ENCODE measurements at places on chromosomes 6 and 20.

GRCh38 chr6:156778454-156779205, 1.5 kb downstream of the ARID1B start:
- peak; percentile 66 for DNase-seq

GRCh38 chr20:38043512-38044300, 10.2 kb downstream of the RPRD1B start:
- DNase-seq: no peak

GRCh38 chr6:14622909-14623505, 505.4 kb downstream of the CD83 start:
- no peak for DNase-seq

DNA sequence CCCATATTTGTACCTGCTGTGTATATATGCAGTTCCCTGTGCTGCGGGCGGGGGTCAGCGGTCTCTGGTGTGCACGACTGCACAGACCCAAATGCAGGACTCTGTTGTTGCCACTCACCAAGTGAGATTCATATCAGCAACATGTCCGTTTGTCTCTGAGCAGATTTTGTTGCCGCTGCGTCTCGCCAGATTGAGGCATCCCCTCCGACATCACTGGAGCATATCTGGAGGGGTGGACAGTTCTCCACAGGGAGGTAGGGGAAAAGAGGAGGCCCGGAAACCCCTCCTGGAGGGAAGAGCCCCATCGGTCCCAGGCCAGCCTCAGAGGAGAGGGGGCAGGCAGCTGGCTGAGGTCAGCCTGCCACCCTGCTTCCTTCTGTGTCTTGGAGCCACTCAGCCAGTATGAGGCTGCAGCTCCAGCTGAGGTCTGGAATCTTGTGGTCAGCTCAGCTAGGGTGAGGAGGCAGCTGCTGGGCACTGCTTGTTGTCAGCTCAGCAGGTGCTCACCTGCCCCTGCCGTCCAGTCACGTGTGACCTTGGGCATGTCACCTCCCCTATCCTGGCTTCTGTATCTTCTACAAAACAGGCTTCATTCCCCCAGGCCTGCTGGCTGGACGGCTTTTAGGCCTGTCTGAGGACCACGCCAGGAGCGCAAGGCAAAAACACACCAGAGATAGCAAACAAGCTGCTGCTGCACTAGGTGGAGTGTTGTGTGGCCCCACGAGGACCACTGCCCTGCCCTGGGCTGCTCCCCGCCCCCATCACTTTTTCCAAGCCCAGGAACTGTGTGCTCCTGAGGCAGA, 47.1 kb downstream of the HNF4A start:
- no peak for DNase-seq

GRCh38 chr6:113763876-113764275, 93.3 kb upstream of the MARCKS start:
- no peak for DNase-seq

DNA sequence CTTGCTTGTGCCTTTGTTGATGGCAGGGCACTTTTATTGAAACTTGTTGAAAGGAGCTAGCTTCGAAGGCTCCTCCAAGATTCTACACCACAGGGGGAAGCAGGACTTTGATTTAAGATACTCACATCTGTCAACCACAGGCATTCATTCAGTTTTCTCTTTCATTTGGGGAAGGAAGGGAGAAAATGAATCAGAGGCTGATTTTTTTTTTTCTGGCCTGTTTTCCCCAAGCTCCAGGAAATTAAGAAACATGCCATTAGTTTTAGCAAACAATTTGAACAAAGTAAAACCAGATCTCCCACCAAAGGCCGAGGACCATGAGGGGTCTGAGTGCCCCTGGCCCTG, 8.7 kb upstream of the APCDD1L start:
- DNase-seq: no peak

DNA sequence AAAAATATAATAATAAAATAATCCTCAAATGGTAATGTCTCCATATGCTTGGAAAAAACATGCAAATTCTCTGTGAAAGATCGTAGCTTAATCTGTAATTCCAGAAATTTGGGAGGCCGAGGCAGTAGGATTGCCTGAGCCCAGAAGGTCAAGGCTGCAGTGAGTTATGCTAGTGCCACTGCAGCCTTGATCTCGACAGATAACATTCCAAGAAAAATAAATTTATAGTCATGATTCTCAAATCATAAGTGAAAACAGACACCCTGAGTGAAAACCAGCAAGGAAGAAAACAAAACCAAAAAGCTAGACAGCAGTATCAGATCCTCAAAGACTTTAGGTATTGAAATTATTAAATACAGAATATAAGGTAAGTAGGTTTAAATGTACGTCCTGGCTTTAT, 3.8 kb upstream of the MUC21 start:
- DNase-seq: no peak

DNA sequence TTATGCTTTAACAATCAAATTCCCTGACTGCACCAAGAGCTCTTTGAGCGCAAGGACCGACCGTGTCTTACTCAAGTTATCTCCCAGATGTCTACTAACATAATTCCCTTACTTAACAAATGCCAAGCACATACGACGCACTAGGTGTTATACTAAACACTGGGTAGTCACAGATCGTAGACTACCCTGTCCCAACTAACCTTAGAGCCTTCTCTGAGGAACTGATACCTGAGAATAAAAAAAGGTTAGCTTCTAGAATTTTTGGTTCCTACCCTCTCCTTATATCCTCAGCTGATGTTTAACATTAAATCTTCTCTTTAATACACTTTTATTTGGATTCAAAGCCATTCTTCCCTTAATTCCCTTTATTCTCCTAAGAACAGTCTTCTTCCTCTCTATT, 38.5 kb downstream of the EPB41L2 start:
- no peak for DNase-seq

- no peak for DNase-seq
These were observed 88.9 kb downstream of the MAP3K5 start for GRCh38 chr6:136703331-136703865.

- DNase-seq: no peak
These were observed 58.3 kb upstream of the GGTLC1 start for GRCh38 chr20:24046888-24047287.

- DNase-seq: no peak
These were observed 771.9 kb upstream of the DEFB115 start for GRCh38 chr20:30485331-30486102.

DNA sequence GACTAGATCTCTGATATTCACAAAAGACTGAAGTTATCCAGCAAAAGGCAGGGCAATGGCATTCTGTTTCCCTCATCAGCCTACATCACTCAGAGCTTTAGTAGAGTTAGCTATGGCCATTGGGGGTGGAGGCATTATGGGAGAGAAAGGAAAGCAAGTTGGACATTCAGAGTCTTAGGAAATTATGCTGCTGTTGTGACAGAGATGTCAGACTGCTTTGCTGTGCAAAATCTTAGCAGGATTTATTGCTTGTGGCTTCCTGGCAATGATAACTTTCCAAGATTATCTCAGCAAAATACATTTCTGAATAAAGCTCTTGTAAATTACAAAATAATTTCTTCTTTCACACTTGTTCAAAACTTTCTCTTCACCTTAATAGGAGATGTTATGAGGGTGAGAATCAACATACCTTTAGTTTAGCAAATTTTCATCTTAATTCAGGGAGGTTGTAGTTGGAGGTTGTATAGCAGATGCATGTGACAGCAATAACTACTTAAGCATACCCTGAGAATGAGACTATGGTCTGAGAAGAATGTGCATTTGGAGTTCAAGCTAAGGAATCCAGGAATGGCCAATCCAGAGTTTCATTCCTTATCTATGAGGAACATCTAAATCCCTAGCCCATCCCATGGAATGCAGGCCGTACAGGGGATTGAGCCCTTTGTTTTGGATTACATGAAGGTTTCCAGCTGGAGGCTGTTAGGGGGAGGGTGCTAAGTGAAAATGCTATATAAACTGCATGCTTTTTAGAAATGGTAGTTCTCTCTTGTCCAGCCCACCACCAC, 179.8 kb downstream of the HAO1 start:
- DNase-seq: no peak

DNA sequence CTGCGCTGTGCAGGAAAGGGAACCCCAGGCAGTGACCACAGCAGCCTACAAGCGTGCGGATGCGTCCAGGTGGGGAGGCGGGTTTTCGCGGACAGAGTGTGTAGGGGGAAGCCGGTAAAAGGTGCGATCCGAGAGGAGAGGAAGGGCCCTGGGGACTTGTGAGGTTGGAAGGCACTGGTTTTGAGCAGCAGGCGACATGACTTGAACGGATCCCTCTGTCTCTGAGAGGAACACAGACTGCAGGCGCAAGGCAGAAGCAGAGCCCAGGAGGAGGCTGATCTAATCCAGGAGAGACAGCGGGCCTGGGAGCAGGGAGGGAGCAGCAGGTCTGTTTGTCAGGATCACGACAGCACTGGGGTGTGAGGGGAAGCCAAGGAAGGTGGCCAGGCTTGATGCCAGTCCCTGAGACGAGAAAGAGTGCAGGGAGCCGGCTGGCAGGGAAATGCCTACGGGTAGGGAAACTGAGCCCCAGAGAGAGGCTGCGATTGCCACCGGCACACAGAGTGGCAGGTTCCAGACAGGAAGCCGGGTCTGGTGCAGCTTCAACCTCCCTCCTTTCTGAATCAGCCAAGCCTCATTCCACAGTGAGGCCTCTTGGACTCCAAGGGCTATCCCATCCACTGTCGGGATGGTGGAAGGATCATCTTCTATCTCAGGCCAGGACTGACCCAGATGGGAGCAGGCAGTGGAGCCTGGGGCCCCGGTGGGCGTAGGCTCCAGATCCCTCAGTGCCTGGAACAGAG, 57.1 kb downstream of the HNF4A start:
- no peak for DNase-seq

GRCh38 chr6:7143476-7143974, 35.8 kb downstream of the RREB1 start:
- DNase-seq: no peak

DNA sequence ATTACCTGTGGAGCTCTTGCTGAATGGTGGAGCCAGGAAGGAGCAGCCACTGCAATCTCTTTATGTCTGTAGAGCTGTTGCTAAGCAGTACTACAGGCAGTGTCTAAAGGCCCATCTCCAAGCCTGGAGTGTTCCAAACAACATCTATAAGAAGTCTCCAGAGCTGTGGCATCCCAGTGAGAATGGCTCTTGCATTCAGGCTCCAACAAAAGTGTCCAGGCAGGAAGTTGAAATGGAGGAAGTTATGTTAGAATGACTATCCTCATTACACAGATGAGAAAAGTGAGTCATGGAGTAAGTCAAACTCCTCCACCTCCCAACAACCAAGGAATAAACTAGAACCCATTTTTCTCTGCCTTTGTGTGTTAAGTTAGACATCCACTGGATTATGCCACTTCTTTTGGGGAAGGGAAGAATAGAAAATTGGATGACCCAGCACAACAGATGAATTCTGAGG, 288.5 kb upstream of the STXBP5 start:
- no peak for DNase-seq

DNA sequence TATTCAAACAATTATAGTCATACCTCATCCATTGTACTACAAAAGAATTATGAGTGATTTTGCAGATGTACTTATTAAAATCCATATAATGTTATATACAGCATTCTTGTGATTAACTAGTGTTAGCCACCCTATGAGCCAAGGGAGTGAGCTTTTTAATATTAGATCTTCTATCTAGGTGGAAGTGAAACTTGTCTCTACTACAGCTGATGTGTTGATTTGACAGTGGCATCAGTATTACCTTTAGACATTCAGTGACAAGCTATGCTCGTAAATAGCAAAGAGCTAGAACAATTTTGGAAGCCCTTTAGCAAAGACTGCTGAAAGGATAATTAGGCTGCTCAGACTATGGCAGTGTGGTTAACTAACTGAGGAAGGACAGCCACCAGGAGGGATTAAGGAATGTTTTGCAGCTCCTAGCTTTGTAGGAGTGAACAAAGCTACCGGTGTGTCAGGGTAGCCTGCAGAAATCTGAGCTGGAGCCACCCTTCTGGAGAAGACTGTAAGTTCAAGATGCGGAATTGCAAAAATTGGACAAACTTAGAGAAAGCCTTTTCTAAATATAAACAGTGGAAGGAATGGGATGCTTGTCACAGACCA, 73.7 kb downstream of the AFG1L start:
- DNase-seq: no peak

- DNase-seq: no peak
These were observed 258.1 kb upstream of the EPHA7 start for GRCh38 chr6:93677264-93677965.

DNA sequence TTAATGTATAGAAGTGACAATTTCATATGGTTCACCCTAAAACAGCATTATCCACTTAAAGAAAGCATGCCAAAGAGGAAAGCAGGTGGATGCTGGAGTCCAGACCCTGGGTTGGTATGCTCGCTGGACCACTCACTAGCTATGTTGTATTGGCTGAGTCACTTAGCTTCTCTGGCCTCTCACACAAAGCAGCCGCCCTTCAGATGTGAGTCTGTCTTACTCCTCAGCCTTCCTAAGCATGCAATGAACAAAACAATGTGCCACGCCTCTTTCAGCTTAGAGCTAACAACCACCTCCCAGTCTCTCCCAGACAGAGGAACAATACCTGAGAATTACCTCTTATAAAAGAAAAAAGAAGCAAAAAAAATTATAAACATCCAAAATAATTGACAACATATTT, 29.4 kb downstream of the SIM1 start:
- no peak for DNase-seq

GRCh38 chr6:72941751-72942150, 283.5 kb downstream of the KHDC1L start:
- DNase-seq: no peak

DNA sequence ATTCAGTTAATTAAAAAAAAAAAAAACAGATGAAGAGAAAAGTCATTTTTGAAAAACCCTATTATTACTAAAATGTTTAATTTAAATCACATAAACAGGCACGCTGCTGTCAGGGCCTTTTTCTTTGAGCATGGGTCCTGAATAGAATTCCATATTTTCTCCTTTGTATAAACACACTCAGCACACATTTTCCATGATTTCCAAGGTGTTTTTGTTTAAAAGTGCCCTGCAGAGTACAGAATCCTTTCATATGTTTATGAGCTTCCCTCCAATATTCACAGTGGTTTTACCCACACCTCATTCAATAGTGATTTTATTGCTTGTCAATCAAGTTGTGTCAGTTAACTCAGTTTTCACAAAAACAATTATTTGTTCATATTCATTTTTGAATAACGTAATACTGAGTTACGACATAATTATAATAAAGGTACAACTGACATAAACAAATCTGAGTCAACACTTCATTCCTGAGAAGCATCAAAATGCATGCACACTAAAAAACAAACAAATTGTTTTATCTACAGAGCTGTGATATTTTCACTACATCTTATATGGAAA, 15.2 kb downstream of the SLC35B3 start:
- no peak for DNase-seq

Measured in activated CD4-positive, CD25-positive, alpha-beta regulatory T cell treated with anti-CD3 and anti-CD28 coated beads, Interleukin-2, amount 50 U/mL, for 72 hours (primary cell).